ENCODE measurements at places on chromosomes 1 and 21.

DNA sequence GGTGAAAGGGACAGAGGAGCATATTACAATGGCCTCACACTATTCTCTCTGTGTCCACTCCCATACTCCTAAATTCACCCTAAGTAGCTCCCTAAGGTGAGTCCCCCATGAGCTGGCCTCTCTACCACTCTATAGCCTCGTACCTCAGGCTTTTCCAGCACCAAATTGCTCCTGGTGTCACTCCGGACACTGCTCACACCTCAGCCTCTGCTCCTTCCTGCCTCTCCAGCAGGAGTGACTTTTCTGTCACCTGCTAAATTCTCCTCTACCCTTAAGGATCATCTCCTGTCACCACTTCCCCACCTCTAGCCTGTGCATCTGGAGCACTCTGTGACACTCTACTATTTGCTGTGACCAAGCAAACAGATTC is 65.8 kb upstream of the CAMK1G start:
- no peak for DNase-seq

DNA sequence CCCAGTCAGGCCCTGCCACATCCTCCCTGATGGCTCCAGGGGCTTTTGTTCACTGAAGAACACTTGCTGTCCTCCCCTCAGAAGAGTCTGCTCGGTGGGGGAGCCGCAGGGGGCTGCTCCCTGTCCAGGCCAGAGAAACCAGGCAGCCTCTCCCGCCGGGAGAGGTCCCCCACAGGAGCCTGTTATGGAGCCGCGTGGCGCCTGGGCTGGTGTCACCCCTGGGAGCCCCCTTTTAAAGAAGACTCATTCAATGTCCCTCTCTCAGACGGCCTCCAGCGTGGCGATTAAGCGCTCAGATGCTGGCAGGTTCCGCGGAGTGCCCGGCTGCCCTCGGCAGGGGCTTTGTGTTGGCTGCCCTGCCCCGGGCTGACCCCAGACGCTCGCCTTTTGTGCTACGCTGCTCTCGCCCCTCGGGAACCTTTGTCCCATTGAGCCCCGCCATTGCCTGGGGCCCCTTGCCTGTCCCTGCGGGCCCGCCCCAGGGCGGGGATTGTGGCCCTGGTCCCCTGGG is 43.1 kb downstream of the SKI start:
- no peak for DNase-seq

GRCh38 chr21:32797679-32798078 is 26.1 kb upstream of the PAXBP1 start:
- no peak for DNase-seq

DNA sequence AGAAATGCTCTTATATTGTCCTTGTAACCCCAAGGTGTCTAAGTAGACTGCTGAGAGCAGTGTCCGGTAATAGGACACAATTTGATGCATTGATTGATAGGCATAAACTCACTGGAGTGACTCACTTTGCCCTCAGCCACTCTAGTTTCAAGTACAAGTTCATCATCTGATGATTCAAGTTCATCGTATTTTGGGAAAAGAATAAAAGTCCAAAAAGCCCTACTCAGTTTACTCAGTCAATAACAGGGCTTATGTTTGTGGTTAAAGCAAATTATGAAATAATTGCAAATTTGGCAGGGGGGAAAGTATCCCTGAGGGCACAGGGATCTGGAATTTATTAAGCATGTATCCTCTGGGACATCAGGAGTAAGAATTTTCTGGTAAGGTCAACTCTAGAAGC is 7.6 kb upstream of the ATF3 start:
- no peak for DNase-seq

GRCh38 chr1:159823406-159823805 is 3.3 kb upstream of the SLAMF8 start:
- no peak for DNase-seq

GRCh38 chr1:3530926-3531818 is 76.7 kb downstream of the ARHGEF16 start:
- DNase-seq = peak; percentile 71

DNA sequence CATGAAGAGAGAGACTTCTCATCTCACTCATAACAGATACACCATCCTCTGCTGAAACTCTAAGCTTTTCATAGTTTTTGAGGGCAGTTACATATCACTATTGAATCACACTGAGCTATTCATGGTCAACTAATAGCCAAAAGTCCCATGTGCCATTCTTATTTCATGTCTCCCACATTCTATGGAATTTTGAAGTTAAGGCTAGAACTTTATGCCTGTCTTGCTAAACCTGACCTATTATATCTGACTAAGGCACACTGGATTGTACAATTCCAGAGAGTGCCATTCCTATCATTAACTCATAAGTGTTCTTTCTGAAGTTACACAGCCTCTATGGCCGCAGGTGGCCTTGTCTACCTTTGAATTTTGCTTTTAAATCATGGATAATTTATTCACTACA is 254.3 kb downstream of the PTPRC start:
- DNase-seq = no peak

DNA sequence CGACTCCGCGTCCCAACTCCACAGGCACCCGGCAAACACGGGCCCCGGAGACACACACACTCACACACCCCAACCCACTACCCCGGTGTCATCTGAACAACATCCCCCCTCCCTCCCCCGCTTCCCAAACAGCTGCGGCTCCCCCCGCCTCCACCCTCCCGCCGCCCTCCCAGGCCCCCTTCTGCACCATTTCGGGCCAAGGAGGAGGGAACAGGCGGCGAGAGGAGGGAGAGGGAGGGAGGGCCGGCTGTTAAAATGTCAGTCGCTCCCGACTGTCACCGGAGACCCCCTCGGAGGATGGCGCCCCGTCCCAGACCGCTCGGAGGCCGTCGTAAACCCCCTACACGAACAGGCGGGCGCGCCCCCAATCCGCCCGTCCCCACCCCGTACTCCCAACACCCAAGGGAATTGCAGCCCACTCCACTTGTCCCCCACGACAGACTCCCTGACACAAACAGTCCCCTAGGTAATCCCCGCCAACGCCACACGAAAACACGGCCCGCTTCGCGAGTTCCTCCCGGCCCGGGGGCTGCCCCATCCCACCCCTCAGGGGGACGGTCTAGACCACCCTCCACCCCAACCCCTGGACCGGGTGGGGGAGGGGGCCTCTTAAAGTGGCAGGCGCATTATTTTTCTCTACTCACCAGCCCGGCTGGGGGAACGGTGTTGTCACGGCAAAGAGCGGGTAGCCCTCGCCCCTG is 583 bp downstream of the MEF2D start:
- DNase-seq = peak; percentile 58

DNA sequence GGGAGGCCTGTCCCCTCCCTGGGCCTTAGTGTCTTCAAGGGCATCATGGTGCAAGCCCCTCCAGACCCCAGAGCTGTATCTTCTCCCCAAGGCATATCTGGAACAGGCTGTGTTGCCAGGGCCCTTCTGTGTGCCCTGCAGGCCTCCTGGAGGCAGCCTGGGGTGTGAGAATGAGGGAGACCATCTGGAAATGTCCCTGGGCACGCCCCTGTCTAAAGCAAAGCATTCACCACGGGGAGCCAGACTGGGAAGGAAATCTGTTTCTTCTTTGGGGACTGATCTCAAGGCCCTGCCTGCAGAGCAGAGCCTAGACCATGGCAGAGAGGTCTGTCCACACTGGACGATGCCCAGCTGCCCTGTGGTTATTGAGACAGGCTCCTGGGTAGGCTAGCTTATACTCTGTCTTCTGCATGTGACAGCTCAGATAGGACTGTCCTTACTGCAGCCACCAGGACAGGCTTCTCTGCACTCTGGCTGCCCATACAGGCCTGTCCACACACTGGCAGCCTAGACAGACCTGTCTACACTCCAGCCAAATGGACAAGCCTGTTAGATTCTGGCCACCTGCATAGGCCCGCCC is 24.6 kb downstream of the PODN start:
- DNase-seq = no peak

DNA sequence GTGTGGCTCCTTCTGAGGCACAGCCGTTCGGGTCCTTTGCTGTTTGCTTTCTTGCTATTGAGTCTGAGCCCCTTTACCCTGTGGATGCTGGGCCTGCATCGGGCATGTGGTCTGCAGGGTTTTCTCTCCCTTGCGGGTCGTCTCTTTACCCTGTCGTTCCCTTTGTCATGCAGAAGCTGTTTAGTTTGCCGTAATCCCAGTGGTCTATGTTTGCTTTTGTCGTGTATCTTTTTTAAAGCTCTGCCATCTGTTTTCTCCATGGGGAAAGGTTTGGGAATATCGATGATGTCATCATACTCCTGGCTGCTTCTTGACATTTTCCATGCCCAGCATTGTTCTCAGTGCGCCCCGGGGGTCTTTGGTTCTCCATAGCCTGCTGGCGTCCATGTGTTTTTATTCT is 68.2 kb downstream of the AGPAT3 start:
- DNase-seq = no peak

DNA sequence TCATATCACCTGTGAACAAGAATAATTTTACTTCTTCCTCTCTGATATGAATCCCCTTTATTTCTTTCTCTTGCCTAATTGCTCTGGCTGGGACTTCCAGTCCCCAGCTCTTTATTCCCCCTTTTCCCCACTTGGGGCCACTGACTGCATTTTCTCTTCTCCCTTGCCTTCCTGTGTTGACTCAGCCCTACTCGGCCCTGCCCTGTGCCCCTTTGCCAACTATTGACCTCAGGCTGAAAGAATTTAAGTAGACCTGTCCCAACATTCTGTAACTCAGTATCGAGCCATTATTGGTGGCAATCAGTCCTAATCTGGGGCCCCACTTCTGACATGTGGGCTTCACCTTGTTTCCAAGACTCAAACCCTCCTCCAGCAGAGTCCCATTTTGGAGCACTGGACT is 60.6 kb upstream of the STUM start:
- DNase-seq = no peak

- DNase-seq = no peak
Observed at GRCh38 chr1:244810221-244810620, 25.2 kb upstream of the COX20 start.

DNA sequence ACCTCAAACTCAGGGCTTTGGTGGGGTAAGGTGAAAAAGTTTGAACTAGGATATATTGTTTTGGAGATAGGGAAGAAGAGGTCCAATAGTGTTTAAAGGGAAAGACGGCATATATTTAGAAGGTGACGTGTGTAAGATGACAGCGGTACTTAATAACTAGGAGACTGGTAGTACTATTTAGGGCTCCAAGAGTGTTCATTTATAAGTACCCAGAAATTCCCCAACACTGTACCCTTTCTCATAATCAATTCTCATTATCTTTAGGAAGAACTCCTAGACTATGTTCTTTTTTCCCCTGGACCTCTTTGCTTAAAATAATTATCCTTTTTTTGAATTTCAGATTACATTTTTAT is 1.5 kb downstream of the LYPLAL1 start:
- no peak for DNase-seq

GRCh38 chr1:92408825-92409224 is 77.9 kb downstream of the GFI1 start:
- DNase-seq = no peak

- no peak for DNase-seq
Observed at GRCh38 chr21:35926003-35926740, 134.2 kb downstream of the SETD4 start.

GRCh38 chr1:204649721-204650521 is 35.6 kb downstream of the LRRN2 start:
- no peak for DNase-seq

DNA sequence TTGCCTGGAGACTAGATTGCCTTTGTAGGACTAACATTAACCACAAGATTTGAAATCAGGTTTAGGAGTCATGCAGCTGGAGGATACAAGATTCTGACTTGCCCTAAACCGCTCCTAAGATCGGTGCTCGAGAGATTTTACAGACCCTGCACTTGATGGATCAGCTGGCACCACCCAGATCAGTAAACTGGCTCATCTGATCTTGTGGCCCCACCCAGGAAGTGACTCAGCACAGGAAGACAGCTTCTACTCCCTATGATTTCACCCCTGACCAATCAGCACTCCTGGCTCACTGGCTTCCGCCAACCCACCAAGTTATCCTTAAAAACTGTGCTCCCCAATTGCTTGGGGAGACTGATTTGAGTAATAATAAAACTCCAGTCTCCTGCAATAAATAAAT is 876 bp upstream of the CATSPERE start:
- DNase-seq = peak; percentile 25

DNA sequence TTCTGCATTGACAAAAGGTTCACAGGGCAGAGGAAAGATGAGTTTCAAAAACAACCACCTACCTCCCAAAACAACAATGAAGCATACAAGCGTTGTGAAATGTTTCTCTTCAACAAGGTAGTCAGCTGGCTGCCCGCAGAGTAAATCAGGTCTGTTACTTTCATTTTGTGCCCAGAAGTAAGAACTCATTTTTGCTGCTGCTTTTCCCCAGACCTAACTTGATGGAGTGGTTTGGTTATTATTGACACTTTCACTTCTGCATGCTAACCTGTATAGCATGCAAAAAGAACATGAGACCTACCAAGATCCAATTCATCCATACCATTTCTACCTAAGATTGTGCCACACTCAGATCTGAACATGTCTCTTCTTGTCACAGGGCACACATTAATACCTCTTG is 1.3 kb downstream of the SLC9C2 start:
- no peak for DNase-seq

DNA sequence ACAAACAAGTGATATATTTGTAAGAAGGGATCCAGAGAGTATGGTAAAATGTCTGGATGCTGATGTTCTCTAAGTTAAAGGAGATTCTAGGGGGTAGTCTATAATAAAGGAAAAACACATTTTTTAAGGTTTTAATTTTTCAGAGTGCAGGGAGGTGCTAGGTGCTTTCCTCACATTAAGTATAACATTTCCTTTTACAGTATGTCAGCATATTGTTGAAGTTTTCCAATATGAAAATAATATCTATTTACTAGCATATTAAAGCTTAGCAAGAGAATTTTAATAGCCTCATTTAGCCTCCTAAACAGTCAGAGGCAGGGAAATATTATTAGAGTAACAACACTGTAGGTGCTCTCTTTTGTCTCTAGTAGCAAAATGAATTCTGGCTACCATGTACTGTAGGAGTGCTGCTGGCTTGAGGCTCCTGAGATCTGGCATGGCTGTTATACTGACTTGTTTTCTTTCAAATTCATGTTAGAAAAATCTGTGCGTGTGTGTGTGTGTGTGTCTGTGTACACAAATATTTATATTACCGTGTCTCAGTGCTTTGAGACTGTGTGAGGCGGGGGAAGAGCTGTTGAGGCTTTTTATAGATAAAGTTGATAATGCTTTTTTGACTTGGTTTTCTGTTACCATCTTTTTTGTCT is 71.0 kb downstream of the POU2F1 start:
- no peak for DNase-seq

DNA sequence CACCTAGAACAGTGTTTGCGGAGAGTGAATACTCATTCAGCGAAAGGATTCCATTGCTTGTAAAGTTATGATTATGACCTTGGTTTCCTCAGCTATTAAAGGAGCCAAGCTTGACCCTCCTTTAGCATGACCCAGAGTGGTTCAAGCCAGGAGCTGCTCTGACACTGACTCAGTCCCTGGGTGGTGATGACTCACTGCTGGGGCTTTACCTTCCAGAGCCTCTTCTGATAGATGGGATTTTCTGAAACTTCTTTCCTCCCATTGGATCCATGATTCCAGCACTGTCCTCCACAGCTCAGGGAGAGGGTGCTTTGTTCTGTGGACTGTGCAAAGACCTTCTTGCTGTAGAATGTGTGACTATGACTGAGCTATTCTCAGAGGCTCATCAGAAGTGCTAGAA is 77.4 kb downstream of the S1PR1 start:
- DNase-seq = no peak

Measured in activated CD8-positive, alpha-beta memory T cell treated with anti-CD3 and anti-CD28 coated beads, Interleukin-2, amount 50 U/mL, for 4 hours (primary cell).